ENCODE measurements at places on chromosomes 1 and 21.
A peak's percentile ranks its signal among the peaks of the same experiment; 100 is the strongest.

GRCh38 chr1:72649991-72650390 lies 367.7 kb upstream of the NEGR1 start:
- DNase-seq, result no peak

GRCh38 chr1:225498549-225499136 lies 70.8 kb upstream of the LBR start:
- no peak for DNase-seq

- no peak for DNase-seq
These were observed 8.6 kb downstream of the AIM2 start for GRCh38 chr1:159067699-159068621.

DNA sequence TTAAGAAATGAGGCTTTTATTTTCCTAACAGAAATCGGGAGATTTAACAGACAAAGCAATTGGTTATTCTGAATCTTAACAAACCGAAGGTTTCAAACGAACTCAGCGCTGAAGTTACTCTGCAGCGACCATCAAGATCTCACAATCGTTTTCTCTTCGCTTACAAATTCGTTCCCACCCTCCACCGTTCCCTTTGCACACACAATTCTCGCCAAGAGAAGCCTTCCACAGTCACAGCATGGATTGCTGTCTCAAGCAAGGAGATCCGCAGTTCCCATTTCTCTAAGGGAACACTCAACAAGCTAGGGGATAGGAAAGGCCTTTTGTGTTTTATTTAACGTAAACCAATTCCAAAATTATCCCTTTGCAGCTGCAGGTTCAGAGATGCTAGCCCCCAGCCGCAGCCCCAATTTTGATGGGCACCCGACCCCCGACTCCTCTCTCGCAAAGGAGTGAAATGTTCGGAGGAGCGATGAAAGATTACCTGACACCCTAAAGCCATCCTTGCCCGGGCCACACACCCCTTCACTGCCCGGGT lies 755 bp downstream of the FBXO42 start:
- peak; percentile 43 for DNase-seq

DNA sequence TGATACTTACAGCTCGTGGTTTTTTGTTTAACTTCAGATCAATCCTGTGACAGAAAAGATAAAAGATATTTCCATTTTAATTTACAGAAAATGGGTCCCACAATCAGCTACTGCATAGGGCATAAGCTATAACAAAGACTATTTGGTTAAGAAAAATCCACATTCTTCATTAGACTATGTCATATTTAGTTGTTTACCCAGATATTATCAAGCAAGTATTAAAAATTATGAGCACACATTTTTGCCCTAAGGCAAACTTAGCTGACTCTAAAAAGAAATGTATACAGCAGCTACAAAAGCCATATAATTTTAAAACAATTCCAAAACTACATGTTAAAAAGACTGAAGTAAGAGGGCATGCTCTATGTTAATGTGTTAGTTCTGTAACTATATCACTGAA lies 18.7 kb downstream of the MEAF6 start:
- no peak for DNase-seq
